IPS DF 6.9 (cell line): ENCODE measurements at places on chromosomes 13 and 19.

- no peak for DNase-seq
Measured at GRCh38 chr19:37999309-38000213, 92.6 kb downstream of the SIPA1L3 start.

DNA sequence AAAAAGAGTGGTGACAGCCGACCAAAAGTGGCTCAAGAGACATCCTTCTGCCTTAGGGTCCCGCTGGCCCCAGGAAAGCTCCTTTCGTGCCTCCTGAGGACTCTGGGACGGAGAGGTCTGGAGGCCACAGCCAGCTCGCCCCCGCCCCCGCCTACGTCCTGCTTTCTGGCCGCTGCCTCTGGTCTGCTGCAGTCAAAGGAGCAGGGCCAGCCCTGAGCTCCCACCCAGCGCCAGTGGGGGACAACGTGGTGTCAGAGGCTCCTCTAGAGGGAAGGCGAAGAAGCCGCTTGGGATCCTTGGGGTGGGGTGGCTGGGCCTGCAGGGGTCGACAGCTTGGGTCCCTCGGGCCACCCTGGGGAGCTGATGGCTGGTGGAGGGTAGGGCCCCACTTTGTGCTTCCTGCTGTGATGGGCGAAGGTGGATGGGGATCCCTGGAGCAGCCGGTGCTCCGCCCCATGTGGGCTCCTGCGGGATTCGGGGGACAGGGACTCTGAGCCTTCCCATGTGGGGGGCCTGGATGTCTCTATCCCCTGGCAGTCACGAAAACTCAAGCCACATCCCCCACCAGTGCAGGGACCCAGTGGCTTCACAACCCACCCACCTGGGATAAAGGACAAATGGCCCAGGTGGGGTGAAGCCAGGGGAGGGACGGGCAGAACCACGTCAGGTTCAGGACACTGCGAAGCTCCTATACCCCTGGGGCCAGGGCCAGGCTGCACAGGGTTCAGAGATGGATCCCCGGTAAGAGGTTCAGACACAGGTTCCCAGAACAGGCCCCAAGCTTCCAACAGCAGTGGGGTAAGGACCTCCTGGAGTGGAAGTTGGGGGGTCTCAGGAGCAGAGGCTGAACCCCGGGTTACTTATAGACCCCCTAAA is 9.0 kb upstream of the DIRAS1 start:
- DNase-seq = no peak

- no peak for DNase-seq
Measured at GRCh38 chr13:44695520-44695919, 119.4 kb upstream of the TSC22D1 start.

- no peak for DNase-seq
Measured at GRCh38 chr19:43224855-43225253, 19.4 kb upstream of the PSG4 start.

GRCh38 chr19:12891553-12892021 is 627 bp downstream of the GCDH start:
- DNase-seq = no peak

GRCh38 chr19:31531326-31531725 is 182.1 kb upstream of the TSHZ3 start:
- no peak for DNase-seq

GRCh38 chr19:4539693-4540581 is at the start of gene LRG1:
Gene LRG1, minus strand, starts transcription at chr19:4540036. Its CDS starts 23 bp downstream, at chr19:4540013.
- no peak for DNase-seq

- no peak for DNase-seq
Measured at GRCh38 chr13:43405457-43405856, 381.3 kb downstream of the ENOX1 start.

DNA sequence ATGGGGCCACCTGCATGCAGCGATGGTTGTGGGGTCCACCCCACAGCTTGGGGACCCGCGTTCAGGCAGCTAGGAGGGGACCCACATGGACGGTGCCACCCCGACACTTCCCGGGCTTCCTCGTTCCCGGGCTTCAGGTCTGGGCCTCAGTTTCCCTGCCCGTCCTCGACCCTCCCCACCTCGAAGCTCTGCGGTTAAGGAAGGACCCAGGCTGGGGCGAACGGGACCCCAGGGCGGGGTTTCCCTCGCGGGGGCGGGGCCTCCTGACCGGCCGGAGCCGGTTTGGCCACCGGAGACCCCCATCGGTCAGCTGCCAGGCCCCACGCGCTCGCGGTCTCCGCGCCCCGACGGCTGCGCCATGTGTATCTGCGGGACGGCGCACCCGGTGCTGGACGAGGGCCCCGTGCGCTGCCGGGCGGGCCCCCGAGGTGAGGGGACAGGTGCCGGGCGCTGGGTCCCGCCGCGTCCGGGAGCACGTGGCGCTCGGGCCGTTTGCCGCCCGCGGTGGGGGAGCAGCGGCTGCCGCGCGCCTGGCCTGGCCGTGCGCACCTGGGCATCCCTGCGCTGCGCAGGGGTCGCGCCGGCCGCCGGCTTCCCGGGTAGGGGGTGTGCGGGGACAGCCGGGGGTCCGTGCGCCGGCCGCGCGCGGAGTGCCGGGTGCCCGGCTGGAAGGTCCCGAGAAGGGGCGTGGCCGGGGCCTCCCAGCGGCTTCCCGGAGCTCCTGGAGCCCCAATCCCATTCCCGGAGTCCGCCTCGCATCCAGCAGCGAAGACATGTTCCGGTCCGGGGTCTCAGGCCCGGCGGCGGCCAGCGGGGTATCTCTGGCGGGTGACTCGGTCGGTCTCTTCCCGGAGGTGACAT is 4.2 kb downstream of the ARHGAP45 start:
- DNase-seq = no peak

DNA sequence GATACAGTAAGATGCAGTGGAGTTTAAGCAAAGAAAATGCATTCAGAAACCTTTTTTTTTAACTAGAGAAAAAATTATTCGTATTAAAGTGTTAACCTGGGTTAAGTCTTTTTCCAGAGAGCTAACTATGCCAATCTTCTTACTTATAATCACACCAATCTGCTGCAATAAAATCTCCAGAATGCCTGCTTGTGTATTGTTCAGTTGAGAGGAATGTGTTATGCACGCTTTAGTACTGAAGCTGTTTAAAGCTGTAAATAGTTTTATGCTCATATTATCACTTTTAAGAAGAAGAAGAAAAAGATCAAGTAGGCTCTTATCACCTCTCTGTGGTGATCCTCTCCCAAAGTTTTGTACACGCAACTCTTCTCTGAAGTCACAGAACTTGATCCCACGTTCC is 528.7 kb downstream of the RFC3 start:
- no peak for DNase-seq

DNA sequence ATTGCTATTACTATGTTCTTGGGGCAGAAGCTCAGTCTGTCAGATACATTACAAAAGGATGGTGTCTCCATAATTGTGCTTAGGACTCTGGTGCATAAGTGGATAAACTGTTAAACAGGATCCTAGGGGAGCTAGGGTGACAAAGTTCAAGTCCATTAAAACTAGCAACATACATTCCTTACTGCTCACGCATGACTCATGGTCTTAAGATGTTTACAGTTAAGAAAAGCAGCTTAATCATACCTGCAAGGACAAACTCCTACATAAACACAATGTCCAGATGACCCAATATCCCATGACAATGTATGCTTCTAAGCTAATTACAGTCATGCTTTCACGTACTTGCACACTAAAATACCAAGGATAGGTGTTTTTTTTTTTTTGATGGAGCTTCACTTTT is 3.5 kb upstream of the ZNF701 start:
- DNase-seq = no peak

DNA sequence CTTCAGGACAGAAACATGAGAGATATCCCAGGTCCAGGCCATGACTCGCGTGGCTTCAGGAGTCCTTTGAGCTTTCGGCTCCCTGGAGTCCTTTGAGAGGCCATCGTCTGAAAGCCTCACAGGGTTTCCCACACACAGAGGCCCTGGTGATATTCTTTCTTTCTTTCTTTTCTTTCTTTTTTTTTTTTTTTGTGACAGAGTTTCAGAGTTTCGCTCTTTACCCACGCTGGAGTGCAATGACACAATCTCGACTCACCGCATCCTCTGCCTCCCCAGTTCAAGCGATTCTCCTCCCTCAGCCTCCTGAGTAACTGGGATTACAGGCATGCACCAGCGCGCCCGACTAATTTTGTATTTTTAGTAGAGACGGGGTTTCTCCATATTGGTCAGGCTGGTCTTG is 5.5 kb downstream of the SIN3B start:
- no peak for DNase-seq
